ENCODE measurements at places on chromosomes 1 and 21.

DNA sequence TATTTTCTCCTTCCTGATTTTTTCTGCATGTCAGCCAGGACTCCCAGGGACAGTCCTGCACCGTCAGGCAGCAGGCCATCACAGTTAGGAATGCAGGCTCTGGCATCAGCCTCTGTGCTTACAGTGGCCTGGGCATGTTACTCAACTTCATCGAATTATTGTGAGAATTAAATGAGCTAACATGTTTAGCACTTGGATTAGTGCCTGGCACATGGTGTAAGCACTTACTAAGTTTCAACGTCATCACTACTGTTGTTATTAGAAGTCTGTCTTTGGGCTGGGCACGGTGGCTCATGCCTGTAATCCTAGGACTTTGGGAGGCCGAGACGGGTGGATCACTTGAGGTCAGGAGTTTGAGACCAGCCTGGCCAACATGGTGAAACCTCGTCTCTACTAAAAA is 45.1 kb downstream of the SCCPDH start:
- DNase-seq: no peak

DNA sequence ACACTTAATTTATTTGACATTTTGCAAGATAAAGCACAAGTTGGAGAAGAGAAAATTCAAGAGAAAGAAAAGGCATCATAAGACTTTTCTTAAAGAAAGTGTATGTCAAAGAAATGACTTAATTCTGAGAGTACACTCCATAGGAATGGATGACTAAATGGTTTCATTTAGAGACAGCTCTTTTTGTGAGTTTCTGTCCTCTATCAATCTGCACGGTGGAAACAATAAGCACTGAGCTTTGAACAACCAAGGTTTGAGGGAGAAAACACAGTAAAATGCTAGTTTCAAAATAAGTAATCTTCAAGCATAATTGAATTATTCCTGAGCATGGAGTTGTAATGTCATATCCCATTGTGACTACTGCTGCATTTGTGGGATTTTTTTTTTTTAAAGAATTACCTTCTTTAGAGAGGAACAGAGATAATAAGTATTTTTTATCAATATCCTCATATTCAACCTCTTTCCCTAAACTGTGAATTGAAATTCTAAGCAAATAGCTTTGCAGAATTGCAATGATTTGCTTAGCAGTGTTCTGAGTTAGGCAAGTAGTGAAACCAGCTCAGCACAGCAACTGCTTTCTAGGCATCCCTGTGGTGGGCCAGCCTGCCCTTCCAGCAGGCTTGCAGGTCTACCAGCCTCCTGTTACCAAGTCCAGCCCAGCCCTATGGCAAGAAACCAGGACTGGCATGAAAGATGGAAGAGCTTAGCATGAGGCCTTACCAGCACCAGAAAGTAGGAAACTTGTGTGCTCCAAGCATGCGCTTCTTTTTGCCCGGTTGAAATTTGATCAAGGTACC is 38.2 kb downstream of the KCNJ6 start:
- no peak for DNase-seq

GRCh38 chr1:67307251-67308060 is at the start of gene IL12RB2:
Gene IL12RB2 (plus strand): TSS chr1:67307873. CDS start chr1:67320369, 12,496 bp downstream.
- DNase-seq: peak; percentile 28

DNA sequence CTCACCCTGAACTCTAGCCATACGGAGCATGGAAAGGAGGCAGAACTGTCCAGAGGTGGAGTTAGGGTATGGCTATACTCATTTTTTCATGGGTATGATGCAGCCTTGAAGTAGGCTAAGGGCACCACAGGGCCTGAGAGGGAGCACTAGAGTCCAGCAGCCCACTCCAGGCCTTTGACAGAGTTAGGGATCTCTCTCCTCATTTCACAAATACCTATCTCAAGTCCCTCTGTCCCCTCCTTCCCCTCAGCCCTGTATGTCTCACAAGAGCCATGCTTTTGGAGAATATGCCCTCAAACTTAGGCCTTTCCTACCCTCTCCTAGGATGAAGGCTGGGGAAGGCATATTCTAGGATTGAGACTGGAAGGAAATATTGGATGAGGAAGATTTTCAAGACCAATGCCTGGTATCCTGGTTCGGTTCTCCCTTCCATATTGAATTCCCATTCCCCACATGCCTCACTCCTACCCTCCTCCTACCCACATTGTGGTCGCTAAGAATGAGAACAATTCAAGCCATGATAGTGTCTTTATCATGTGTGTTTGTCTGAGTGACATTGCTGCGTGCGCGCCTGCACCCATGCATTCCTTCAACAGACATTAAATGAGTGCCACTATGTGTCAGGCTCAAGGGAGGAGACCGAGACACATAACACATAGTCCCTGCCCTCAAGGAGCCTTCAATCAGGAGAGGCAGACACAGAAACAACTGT is 2.6 kb upstream of the NECTIN4 start:
- DNase-seq: no peak

- DNase-seq: no peak
Observed at GRCh38 chr1:225860107-225860506, 22.1 kb downstream of the TMEM63A start.

Data from T-cell (primary cell).